ENCODE measurements at places on chromosomes 3 and 15. TPM values are rescaled to one million over a fixed set of nuclear protein-coding genes. Genes with fewer than 3 reads are reported as not detected.

PDZRN3 gene
- total RNA-seq: not detected

FETUB gene
- total RNA-seq: not detected

GABRR3 gene
- not detected for total RNA-seq

IGDCC3 gene
- total RNA-seq: not detected

PLCH1 gene
- total RNA-seq: not detected

SPTSSB gene
- not detected for total RNA-seq

CCR1 gene
- total RNA-seq: not detected

CELF6 gene
- not detected for total RNA-seq

EFCAB12 gene
- total RNA-seq: 0.25 TPM

CFAP20DC gene
- 1.9 TPM for total RNA-seq

TMEM158 gene
- total RNA-seq: 0.42 TPM

CAMK2N2 gene
- total RNA-seq: not detected

FOXB1 gene
- not detected for total RNA-seq

TM4SF18 gene
- total RNA-seq: 142 TPM

SCN11A gene
- not detected for total RNA-seq

ATP8B4 gene
- total RNA-seq: not detected

ANKUB1 gene
- total RNA-seq: not detected

CRYBG3 gene
- total RNA-seq: 15.9 TPM

PRR20G gene
- not detected for total RNA-seq

MASP1 gene
- total RNA-seq: 0.31 TPM

SLC22A13 gene
- 0.44 TPM for total RNA-seq

NPAP1 gene
- total RNA-seq: not detected

CEP19 gene
- total RNA-seq: 1.2 TPM

PCSK6 gene
- total RNA-seq: 0.72 TPM

NR2F2 gene
- 182 TPM for total RNA-seq

NDUFB4 gene
- 140 TPM for total RNA-seq

HIGD2B gene
- not detected for total RNA-seq

OCA2 gene
- not detected for total RNA-seq

VWA5B2 gene
- not detected for total RNA-seq

TNFAIP8L3 gene
- total RNA-seq: 38.3 TPM

CLRN1 gene
- not detected for total RNA-seq

MYRIP gene
- 11.9 TPM for total RNA-seq

SPRED1 gene
- 16.4 TPM for total RNA-seq

GPR149 gene
- total RNA-seq: not detected

FGF7 gene
- not detected for total RNA-seq

GATA2 gene
- 63.9 TPM for total RNA-seq

ARIH1 gene
- 137 TPM for total RNA-seq

NUSAP1 gene
- 109 TPM for total RNA-seq

CTDSPL gene
- total RNA-seq: 43.2 TPM

GOLGA8J gene
- total RNA-seq: not detected

INKA1 gene
- 26.5 TPM for total RNA-seq

PSTPIP1 gene
- total RNA-seq: not detected

ZNF774 gene
- total RNA-seq: 2.6 TPM

FOXL2NB gene
- not detected for total RNA-seq

EBLN2 gene
- 7.3 TPM for total RNA-seq

CAMKV gene
- not detected for total RNA-seq

ACKR2 gene
- total RNA-seq: not detected

TTLL13 gene
- not detected for total RNA-seq

ATP13A5 gene
- total RNA-seq: not detected

SYNPR gene
- total RNA-seq: not detected

LSMEM2 gene
- not detected for total RNA-seq

SPESP1 gene
- total RNA-seq: 3.0 TPM
